Renal cortical epithelial cell (primary cell): ENCODE measurements at places on chromosomes 7 and 10.
A peak's percentile ranks its signal among the peaks of the same experiment; 100 is the strongest.

GRCh38 chr7:4880218-4880617, 3.3 kb downstream of the RADIL start:
- no peak for DNase-seq

DNA sequence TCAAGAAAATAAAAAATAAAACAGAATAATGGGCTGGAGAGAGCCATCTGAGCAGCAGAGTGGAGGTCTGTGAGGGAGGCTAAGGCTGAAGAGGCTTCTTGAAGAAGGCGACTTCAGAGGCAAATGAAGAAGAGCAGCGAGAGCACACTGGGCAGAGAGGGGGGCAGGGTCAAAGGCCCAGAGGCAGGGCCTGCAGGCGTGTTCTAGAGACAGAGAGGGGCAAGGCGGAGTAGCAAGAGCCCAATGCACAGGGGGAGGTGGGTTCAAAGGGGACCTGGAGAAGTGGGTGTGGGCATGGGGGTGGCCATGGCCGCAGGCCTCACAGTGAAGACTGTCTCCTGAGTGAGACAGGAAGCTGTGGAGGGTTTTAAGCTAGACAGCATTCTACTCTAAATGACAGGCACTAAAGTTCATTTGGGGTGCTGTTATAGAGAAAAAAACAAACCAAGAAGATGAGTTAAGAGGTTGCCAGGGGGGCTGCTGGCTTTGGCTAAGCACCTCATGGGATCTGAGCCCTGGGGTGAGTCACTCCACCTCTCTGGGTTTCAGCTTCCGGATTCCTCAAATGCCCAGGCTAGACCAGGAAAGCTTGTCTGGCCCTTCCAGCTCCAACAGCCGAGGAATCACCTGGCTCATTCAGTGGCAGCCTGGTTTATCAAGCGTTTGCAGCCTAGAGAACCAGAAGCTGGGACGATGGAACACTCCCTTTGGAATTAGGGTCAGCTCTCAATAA, 81.7 kb downstream of the DLG5 start:
- DNase-seq, result peak; percentile 93

GRCh38 chr7:25706764-25707163, 445.2 kb upstream of the NFE2L3 start:
- DNase-seq, result no peak

DNA sequence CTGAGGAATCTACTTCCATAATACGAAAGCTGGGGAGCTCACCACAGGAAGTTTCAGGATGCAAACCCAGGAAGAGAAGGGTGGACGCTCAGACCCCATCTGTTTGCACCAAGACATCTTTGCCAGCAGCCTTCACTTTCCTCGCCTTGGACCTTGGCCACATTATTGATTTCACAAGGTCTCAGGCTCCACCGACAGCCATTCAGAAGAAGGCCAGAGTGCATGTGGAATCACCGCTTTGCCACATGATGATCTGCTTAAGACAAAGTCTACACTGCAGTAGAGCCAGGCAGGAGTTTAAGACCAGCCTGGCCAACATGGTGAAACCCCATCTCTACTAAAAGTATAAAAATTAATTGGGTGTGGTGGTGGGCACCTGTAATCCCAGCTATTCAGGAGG, 60.0 kb downstream of the LYZL1 start:
- DNase-seq, result no peak

DNA sequence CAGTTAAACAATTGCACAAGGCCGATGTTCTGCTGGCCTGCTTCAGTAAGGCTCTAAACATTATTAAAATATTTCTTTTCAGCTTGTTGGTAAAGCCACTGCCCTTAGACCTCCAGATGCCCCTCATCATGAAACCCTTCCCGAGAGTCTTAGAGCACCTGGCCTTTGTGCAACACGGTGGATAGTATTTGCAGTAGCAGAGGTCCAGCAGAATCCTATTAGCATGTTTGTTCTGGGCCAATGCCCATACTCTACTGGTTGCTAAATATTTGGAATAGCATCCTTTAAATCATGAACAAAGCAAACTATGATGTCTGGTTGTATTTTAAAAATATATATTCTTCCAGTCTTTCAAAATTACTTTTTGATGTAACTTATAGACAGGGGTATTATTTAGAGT, 584.6 kb downstream of the CNTNAP2 start:
- no peak for DNase-seq

GRCh38 chr10:35194906-35195305, 68.3 kb downstream of the CREM start:
- DNase-seq, result peak; percentile 14

GRCh38 chr7:22611758-22612079, 111.7 kb upstream of the STEAP1B start:
- no peak for DNase-seq

DNA sequence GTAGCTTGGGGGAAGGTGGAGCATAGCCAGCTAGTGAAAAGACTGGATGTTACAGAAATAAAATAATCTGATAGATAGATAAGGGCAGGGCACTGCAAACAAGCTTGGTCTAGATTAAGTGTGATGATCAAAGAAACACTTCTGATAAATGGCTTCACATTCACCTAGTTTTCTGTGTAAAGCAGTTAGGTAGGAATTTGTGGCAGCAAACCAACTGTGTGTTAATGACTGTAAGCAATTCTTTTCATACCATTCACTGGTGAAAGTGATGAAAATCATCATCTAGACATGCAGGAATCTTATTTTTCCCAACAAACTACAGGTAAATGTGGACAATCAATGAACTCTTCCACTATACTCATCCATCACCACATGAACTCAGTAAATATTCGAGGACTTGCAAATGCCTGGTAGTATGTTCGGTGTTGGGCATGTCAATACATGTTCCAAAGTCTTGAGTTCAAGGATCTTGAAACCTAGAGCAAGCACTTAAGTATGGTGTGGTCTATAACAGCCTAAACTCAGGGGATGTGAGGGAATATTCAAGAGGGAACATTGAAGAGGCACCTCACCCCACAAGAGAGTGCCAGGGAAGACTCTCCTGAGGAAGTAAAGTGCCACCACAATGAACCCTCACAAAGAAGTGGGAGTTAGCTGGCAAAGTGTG, 20.5 kb downstream of the PON3 start:
- DNase-seq, result peak; percentile 45

- DNase-seq, result no peak
Measured at GRCh38 chr10:114499116-114499515, 94.8 kb upstream of the AFAP1L2 start.

DNA sequence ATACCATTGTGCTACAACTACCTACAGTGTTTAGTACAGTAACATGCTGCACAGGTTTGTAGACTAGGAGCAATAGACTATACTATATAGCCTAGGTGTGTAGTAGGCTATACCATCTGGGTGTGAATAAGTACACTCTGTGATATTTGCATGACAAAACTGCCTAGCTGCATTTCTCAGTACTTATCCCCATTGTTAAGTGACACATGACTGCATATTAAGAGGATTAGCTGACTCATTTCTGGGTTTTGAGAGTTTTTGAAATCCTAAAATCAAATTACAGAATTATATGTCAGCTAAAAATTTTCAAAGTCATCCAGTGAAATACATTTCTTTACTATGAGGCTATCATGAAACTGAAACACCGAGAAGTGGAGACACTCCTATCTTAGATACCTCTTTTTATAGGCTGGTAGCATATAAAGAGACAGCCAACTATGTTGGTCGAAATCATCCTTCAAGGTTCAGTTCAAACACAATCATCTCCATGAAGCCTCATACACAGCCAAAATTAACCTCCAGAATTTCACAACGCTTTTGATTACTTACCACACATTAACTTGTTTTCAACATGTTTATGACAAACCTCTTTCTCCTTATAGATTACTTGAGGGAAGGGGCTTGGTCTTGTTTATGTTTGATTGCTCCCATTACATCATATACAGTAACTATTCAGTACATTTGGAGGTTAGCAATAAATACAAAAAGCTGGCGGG, 89.8 kb upstream of the ANK3 start:
- peak; percentile 13 for DNase-seq

DNA sequence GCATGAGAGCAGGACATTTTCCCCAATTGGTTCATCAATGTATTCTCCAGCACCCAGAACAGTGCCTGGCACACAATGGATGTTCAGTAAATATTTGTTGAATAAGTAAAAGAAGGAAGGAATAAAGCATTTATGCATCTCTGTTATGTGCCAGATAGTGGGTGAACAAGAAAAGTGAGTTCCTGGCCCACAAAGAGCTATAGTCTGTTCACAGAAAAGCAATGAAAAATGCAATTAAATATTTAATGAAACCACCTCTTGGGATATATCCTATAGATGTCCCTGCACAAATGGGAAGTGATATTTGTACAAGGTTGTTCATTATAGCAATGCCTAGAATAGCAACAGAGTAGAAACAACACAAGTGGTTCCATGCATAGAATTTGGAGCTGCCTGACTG, 2.1 kb downstream of the ABCA13 start:
- DNase-seq, result no peak

DNA sequence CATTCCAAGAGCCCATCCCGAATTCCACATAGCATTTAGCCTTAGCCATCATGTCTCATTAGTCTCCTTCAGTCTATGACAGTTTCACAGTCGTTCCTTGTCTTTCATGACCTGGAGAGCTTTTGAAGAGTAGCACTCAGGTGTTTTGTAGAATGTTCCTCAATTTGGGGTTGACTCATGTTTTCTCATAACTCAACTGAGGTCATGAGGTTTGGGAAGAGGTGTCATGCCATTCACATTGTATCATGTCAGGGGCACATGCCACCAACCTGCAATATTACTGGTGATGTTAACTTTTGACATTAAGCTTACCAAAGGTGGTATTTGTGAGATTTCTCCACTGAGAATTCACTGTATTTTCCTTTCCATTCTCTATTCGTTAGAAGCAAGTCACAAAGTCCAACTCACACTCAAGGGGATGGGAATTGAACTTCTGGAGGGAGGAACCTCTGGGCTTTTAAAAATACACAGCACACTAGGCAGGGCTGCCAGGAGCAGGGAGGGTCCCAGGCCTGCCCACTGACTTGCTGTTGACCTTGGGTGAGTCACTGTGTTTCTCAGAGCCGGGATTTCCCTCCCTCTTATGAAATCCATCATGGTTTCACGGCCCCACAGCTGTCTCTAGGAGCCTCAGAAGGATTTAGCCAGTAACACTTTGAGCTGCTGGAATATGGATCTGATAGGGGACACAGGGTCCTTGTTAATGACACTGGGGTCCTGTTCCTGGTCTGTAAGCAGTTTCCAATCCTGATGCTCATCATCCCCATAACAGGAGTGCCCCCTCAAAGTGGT, 74.4 kb upstream of the TCF7L2 start:
- DNase-seq, result peak; percentile 82
